SJSA1 (cell line): ENCODE measurements at places on chromosomes 1 and 21. TPM values are rescaled to one million over a fixed set of nuclear protein-coding genes. Genes with fewer than 3 reads are reported as not detected.

Gene SPAG17
- total RNA-seq: 0.09 TPM in 1 of 2 replicates, not detected in the other

DNA sequence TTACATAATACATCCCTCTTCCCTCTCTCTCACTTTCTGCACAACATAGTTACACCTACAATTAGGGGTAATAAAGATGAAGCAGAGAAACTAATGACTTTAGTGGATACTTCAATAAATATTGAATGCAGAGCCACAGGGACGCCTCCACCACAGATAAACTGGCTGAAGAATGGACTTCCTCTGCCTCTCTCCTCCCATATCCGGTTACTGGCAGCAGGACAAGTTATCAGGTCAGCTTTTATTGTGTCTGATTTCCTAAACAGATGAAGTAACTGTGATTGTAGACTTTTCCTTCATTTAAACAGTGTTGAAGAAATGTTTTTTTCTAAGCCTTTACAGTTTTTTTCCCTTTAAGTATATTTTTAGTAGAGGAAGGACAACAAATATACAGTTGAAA is 281.6 kb downstream of the TPR start:
- H3K36me3 ChIP-seq: no peaks in the 10 kb centered on the region
- peak; percentile 45 for DNase-seq
- no peak overlapping the region for H3K4me3 ChIP-seq
- no peaks in the 10 kb centered on the region for H3K27me3 ChIP-seq
- H3K4me1 ChIP-seq: peaks cover 22% of the 10 kb centered on the region

Gene C8B
- total RNA-seq: not detected in 2 replicates

DNA sequence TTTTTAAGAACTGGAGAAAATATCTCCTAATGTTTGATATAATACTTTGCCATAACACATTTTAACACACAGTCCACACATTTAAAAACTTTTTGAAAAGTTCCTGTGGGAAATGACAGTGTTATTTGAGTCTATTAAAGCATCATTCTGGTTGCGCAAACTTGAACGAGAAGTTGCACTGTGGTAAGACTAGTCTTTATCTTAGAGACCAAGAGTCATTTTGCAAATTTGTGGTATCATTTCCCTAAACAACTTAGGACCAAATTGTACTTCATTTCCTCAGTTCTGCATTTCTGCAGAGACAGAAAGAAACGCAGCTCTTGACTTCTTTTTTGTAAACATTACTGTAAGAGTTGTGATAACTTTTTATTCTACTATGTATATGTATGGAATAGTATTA is at the start of gene RGS18:
RGS18 (plus strand) TSS at position 282 of the 400 bp plus-strand sequence. CDS start 176 bp downstream, outside the sequence.
- H3K4me1 ChIP-seq: no peaks in the 10 kb centered on the region
- no peak for DNase-seq
- H3K27me3 ChIP-seq: no peaks in the 10 kb centered on the region
- no peaks in the 10 kb centered on the region for H3K36me3 ChIP-seq

Gene CYP4B1
- total RNA-seq: not detected in 2 replicates

Gene LDLRAD2
- not detected in 2 replicates for total RNA-seq

DNA sequence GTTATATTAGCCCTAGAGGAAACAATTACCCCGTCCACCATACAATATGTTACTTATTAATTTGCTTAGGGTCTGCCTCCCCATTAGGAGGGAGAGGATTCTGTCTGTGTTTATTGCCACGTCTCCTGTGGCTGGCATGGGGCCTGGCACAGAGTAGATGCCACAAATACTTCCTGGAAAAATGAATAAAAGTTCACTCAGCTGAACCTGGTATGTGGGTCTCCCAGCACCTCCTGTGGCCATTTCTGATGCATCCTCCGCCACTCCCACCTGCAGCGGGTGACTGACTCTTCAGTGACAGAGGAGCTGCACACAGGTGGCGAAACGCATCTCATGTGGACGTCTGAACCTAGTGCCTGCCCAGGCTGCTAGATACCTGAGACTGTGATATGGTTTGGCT is 112.7 kb downstream of the CLIC6 start:
- DNase-seq: no peak
- H3K27ac ChIP-seq: no peak overlapping the region
- no peaks in the 10 kb centered on the region for H3K4me1 ChIP-seq
- H3K4me3 ChIP-seq: no peak overlapping the region
- H3K36me3 ChIP-seq: no peaks in the 10 kb centered on the region
- H3K27me3 ChIP-seq: no peaks in the 10 kb centered on the region

- peaks cover 8% of the 10 kb centered on the region for H3K4me1 ChIP-seq
- no peak overlapping the region for H3K4me3 ChIP-seq
- peaks cover 20% of the 10 kb centered on the region for H3K36me3 ChIP-seq
- DNase-seq: no peak
- no peak overlapping the region for H3K27ac ChIP-seq
Measured at GRCh38 chr1:235102993-235103411, 25.6 kb downstream of the TOMM20 start.
